ENCODE measurements at places on chromosomes 11 and 22.

DNA sequence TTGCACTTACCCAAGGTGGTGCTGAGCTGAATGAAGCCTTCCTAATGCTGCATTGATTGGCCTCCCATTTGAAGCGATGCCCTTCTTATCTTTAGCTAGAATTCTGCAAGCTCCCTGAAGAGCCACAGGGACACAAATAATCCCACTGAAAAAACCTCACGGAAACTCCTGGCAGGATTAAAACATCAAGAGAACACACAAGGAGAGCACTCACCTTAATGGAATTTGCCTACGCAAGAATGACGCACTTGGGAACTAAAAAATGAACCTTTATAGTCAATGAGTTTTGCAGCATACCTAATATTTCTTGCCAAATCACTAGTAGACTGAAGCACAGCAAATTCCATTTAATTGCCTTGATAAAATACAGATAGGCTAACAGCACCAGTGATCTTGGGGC is 232.8 kb upstream of the UBASH3B start:
- DNase-seq = no peak

DNA sequence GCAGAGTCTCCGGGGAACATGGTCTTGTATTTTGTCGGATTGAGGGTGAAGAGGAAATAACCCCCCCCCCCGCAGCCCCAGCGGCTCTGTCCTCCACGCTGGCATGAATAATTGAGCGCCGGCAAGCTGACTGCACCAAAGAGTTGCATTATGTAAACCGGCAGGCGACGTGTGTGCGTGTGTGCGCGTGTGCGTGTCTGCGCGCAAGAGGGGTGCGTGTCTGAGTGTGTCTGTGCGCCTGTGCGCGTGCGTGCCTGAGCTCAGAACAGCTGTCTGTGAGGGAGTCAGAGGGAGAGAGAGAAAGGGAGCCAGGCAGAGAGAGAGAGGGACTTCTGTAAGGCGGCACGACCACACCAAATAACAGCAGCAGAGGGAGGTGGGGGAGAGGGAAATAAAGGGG is 94.4 kb downstream of the SCN3B start:
- DNase-seq = peak; percentile 40

- peak; percentile 82 for DNase-seq
Measured at GRCh38 chr22:38051900-38052862, 5.0 kb upstream of the PICK1 start.

GRCh38 chr11:128282053-128282452 is 305.3 kb downstream of the ETS1 start:
- DNase-seq = no peak

GRCh38 chr22:18091916-18092526 is 14.2 kb downstream of the PEX26 start:
- DNase-seq = peak; percentile 9

DNA sequence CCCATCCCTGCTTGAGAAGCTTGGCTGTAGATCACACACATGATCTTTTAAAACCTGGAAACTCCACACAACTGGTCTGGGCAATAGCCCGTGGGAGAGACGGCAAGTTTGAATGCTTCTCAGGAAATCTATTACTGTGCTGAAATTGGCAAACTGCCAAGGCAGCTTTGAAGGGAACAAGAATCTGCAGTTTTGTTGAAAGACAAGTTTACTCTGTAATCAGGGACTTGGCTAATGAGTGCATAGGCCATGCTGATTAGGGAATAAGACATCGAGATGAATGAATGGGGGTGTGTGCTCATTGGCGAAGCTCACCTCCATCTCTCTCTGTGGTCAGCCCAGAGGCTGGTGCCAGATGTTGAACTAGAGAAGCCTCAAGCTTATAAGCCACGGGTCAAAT is 218.8 kb downstream of the HIPK3 start:
- DNase-seq = no peak

DNA sequence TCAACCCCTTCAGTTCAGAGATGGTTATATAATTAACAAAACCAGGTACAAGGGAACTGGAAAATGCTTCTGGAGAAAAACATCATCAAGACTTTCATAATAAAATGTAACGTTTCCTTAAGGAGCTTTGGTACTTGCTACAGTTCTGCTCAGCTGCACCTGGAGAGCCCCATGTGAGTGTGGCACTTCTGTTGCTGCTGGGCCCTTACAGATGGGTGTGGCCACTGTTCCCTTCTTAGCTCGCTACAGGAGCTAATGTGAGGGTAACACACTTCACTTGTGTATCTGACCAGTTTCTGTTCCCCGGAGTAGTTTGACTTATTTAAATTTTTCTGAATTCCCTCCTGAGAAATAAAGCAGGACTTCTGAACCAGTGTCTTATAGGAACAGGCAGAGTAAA is 4.0 kb downstream of the POU2AF3 start:
- DNase-seq = no peak

- peak; percentile 85 for DNase-seq
Measured at GRCh38 chr11:128725630-128726319, 31.9 kb downstream of the FLI1 start.

GRCh38 chr11:41479179-41479578 is 19.7 kb upstream of the LRRC4C start:
- DNase-seq = no peak

DNA sequence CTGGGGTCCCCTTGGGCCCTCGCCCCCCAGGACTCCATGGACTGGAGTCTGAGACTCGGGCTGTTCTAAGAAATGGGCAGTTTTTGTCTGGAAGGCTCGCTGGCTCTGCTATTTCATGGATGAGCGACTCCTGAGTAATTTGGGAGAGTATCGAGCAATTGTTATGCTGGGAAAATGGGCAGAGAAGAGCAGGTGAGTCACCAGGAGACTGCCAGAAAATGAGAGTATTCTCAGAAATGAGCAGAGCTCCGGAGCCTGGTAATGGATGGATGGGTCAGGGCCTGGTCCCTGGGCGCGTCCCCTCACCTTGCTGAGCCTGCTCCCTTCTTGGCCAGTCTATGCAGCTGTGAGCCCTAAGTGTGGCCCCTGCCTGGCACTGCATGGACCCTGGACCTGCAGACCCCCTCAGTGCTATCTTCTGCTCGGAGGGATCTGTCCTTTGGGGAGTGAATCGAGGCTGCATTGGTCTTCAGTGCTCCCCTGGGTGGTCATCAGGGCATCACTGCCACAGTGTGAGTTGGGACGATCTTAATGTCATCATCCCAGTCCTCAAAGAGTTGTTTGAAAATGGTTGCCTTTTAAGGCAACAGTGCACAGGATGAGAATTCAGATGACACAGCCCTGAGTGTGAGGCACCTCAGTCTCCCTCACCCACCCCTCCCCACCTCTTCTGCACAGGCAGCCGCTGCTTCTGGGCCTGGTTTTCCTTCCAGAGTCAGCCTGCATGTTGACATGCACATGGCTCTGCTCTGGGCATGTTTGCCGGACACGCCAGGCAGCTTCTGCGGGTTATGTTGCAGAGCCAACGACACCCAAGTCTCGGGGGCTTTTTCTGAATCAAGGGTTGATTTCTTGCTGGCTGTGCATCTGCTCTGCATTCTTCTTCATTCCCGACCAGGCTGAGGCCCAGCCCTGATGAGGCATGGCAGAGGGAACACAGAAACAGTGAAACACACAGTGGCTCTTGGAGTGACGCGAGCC is 519.0 kb downstream of the TBC1D22A start:
- DNase-seq = no peak

- no peak for DNase-seq
Measured at GRCh38 chr22:29816128-29816527, 21.9 kb downstream of the ASCC2 start.

DNA sequence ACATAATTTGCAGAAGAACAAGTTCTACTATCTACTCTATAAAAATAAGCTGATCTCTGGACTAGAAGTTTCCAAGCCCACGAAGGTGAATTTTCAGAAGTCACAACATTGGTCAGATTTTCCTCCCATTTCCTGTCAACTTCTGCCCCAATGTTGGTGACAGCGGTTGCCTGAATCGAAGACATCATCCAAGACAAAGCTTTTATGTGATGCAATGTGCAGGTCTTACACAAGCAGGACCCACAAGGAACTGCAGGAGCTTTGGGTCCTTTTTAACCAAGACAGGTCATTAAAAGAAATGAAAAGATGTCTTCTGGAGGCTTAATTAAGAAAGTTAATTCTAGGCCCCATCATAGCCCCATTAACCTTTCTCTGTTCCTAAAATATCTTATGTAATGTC is 125.6 kb upstream of the BLID start:
- no peak for DNase-seq

GRCh38 chr11:36023922-36024321 is 80.1 kb downstream of the LDLRAD3 start:
- no peak for DNase-seq

GRCh38 chr22:35910926-35911325 is 117.7 kb downstream of the RBFOX2 start:
- no peak for DNase-seq

Data from CD4-positive, alpha-beta T cell treated with Interferon alpha-2 for 1 hour (primary cell).